ENCODE measurements at places on chromosomes 1 and 21.

DNA sequence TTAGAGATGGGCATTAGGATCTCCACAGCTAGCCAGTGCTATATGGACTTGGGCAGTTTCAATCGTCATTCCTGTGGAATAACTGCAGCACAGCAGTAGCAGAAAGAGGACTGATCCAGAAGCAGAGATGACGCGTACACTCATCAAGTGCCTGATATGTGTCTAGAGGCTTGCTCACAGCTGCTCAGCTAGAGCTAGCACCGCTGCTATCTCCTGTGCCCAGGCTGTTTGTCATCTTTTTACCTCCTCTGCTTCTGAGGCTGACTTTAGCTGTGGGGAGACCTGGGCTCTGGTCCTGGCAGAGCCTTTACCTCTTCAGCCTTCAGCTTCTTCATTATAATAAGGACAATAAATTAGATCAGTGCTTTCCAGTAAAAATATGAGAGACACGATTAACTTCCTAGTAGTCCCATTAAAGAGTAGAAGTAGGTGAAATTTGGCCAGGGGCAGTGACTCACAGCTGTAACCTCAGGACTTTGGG is 5.3 kb downstream of the TENT5C start:
- no peak for DNase-seq

- no peak for DNase-seq
These were observed 70.2 kb upstream of the OLIG2 start for GRCh38 chr21:32955311-32956060.

DNA sequence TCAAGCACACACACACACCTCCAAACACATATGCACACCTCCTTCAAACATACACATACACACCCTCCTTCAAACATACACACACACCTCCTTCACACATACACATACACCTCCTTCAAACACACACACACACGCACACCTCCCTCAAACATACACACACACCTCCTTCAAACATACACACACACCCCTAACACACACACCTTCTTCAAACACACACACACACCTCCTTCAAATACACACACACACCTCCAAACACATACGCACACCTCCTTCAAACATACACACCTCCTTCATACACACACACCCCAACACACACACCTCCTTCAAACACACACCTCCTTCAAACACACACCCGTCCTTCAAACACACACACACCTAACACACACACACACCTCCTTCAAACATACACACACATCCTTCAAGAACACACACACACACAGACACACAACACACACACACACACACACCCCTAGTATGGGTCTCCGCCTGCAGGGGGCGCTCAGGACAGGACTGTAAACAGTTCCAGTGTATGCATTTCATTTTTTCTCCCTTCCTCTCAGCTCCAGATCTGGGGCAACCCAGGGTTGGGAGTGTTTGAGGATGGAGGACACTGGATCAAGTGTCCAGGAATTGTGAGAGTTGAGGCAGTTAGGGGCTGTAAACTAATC is 12.1 kb downstream of the LGR6 start:
- DNase-seq, result no peak

GRCh38 chr1:156874572-156875340 is 14.1 kb downstream of the NTRK1 start:
- no peak for DNase-seq

DNA sequence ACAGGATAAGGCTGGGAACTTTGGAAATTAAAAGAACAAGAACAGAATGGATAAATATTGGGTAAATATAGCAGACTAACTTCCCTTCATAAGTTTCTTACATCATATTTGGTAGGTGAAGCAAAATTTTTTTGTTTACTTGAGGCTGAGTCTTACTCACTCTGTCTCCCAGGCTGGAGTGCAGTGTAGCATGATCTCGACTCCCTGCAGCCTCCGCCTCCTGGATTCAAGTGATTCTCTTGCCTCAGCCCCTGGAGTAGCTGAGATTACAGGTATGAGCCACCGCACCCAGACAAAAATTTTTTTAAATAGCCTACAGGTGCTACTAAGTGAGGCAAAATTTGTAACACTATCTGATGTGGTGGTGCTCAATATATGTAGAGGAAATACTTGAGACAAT is 50.7 kb downstream of the TM2D1 start:
- DNase-seq, result peak; percentile 6

DNA sequence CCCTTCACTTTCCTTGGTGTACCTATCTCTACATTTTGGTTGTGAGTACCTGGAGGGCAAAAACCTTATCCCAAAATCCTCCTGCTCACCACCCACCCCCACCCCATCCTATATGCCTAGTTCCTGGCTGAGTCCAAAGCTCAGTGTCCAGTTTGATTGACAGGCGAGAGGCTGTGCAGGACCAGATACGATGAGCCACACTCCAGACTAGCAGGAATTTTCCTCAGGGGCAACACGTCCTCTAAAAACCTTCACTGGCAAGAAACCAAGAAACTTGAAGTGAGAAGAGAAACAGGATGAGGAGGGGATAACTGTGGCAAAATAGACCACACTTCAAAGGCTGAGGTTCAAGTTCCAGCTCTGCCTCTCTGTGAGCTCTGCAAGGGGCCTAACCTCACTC is 1.1 kb upstream of the SLAMF8 start:
- no peak for DNase-seq

DNA sequence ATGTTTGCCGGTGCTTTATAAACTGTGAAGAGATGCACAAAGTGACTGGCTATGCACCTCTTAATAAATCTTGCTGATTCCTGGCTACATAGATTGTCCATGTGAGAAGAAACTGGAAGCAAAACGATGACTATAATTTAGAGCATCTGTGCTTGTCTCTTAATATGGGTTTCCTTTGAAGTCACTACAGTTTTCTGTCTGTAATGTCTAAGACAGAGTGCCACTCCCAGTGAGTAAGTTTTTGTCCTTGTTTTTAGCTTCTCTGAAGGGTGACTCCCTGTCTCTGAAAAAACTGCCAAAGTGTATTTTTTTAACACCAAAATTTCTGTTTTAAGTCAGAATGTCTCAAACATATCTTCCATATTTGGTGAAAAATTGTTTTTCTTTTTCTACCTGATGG is 175.1 kb downstream of the FASLG start:
- no peak for DNase-seq

DNA sequence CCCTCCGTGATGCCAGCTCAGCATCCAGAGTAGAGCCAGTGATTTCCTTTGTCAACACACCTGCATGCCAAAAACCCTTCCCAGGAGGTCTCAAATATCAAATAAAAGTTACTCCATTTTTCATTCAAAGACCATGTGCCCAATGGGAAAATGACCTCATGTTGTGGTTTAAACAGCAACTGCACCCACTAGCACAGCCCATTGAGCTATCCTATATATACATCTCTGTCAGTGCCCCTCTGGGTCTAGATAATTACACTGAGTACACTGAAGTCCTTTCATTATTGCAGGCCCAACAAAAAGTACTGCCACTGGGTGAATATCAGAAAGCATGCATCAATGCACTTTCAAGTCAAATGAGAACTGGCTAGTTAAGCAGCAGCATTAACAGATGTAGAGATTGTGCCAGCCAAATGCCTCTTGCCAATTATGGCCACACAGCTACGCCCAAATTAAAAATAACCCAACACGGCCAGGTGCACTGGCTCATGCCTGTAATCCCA is 117.7 kb downstream of the SLC45A1 start:
- no peak for DNase-seq

- DNase-seq, result no peak
These were observed 32.2 kb downstream of the WDR4 start for GRCh38 chr21:42847051-42847707.

DNA sequence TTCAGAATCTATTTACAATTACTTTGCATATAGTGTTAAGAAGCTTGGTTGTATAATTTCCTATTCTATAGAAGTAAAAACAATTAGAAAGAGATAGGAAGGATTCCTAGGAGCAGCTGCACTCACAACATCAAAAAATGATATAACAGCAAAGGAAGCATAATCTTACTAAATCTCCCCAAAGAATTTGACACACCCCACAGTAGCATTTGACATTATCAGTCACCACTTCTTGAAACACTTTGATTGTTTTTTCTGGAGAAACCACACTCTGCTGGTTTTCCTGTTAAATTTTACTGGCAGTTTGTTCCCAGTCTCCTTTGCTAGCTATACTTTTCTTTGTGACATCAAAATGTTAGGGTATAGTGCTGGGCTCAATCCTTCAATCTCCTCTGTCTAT is 100.8 kb upstream of the KIAA1614 start:
- DNase-seq, result no peak

Data from suppressor macrophage treated with lipopolysaccharide for 1 hour (primary cell).